ENCODE measurements at places on chromosomes 6 and 20.

GRCh38 chr6:98932381-98932780 is 15.4 kb downstream of the FBXL4 start:
- DNase-seq: no peak

- DNase-seq: no peak
These were observed 10.4 kb upstream of the RNF182 start for GRCh38 chr6:13914351-13914750.

- DNase-seq: no peak
These were observed 108.7 kb upstream of the LY86 start for GRCh38 chr6:6479785-6480184.

- no peak for DNase-seq
These were observed 626.0 kb downstream of the CDH26 start for GRCh38 chr20:60584221-60584620.

GRCh38 chr6:142162780-142163179 is 15.7 kb downstream of the VTA1 start:
- no peak for DNase-seq

GRCh38 chr20:58537831-58538230 is 22.6 kb upstream of the APCDD1L start:
- no peak for DNase-seq

GRCh38 chr6:73030257-73030656 is 195.0 kb downstream of the KHDC1L start:
- DNase-seq: no peak

DNA sequence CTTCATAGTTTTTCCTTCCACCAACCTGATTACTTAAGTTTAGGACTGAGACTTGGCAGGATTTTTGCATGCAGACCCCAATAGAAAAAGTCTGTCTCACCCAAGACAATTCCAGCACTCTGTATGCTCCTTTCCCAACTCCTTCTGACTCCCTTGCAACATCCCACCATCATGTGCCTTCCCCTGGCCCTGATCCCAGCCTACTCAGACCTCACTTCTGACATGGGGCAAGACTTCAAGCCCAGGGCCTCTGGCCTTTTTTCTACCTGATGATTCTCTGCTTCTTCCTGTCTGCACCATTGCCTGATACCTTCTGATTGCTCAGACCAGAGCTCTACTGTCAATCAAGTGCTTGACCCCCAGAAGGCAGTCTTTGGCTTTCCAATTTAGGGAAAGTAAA is 96.6 kb downstream of the HAO1 start:
- no peak for DNase-seq

- DNase-seq: no peak
These were observed 67.9 kb upstream of the MLIP start for GRCh38 chr6:54043360-54043759.
